NCI-H774 (cell line): ENCODE measurements at places on chromosomes 7 and 10.
A peak's percentile ranks its signal among the peaks of the same experiment; 100 is the strongest.

GRCh38 chr7:14332155-14332554 lies 342.7 kb upstream of the ETV1 start:
- no peak for DNase-seq

- no peak for DNase-seq
Observed at GRCh38 chr7:16585540-16585939, 58.9 kb downstream of the LRRC72 start.

GRCh38 chr7:48094861-48095293 lies 5.8 kb downstream of the UPP1 start:
- no peak for DNase-seq

DNA sequence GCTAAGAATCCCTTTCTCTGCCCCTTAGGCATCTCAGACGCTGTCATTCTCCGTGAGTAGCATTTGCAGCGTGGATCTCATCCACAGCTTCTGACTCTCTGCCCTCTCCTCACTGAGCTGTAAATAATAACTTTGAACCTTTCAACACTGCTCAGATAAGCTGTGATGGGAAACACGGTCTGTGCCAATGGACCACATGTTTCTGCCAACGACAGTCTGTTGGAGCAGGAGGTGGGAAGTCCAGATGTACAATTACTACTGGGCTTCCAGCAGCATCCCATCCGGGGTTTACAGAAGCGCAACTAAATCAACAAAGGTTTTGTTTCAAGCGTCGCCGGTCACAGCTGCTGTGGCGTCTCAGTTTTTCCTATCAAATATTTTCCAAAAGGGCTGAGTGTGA lies 1110.6 kb downstream of the TYW1 start:
- DNase-seq: no peak

- no peak for DNase-seq
Observed at GRCh38 chr10:60806921-60807320, 28.6 kb downstream of the CDK1 start.

DNA sequence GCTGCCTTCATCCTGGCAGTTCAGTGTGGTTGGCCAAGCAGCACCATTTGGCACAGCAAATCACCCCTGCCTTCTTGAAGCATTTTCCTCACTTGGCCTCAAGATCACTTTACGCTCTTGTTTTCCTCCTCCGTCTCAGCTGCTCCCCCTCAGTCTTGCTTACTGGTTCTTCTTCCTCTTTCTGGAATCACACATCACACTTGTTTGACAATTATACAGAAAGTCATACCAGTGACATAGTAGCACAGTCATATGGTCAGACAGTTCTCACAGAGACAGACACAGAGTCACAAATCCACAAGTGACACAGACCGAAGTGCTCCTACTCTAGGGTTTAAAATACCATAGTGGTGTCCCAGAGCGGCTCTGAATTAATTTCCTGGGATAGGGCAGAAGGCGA lies 43.8 kb upstream of the ARL4A start:
- DNase-seq: no peak

DNA sequence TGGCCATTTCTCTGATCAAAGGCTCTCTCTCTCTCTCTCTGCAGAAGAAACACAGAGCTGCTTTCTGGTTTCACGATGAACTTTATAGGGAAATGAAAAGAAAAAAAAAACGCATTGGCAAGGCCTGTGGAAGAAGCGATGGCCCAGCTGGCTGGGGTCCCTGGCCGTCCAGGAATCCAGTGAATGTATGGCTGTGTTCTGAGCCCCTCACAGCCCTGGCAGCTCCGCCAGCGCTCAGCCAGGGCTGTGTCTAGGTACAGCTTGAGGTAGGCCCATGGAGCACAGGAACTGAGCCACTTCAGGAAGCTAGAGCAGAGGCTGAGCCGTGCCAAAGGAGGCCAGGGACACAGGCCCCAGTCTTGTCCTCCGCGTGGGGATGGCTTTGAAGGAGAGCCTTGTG lies 13.1 kb upstream of the UCMA start:
- DNase-seq: no peak

- DNase-seq: no peak
Observed at GRCh38 chr7:103972779-103973434, 16.6 kb downstream of the RELN start.

GRCh38 chr10:84008878-84009277 lies 130.4 kb upstream of the GHITM start:
- DNase-seq: no peak

DNA sequence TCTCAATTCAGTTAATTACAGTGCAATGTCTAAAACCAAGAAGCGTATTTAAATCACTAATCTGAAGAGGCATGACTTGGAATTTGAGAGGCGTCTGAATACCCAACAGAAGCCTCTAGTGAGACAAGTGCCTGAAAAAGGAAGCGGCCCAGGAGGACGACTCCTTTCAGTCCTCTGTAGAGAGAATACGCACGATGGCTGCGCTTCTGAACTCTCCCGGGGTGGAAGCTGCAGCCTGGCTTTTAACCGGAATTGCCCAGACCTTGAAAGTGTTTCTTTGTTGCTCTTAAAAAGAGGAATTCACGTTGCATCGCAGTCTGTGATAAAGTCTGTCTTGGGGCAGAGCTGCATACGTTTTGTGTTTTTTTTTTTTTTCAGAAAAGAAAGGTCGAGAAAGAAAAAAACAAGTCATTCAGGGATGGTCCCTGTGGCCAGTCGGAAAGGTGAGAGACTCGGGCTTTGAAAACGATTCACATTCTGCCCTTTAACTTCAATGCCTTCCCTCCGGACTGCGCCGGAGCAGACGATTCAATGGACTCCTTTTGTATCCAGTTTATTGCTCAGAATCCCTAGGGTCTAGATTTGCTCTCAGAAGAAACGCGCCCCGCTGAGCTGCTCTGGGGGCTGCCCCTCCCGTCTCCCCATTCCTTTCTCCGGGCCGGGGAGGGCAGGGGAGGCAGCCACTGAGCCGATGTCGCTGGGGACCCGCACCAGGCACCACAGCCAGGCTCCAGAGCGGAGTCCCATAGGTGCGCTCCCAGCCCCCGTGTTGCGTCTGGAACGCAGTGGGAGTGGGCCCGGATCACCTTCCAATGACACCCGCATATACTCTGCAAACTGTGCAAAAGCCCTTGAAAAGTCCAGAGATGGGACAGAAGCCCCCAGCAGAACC lies 994 bp upstream of the PTF1A start:
- no peak for DNase-seq

DNA sequence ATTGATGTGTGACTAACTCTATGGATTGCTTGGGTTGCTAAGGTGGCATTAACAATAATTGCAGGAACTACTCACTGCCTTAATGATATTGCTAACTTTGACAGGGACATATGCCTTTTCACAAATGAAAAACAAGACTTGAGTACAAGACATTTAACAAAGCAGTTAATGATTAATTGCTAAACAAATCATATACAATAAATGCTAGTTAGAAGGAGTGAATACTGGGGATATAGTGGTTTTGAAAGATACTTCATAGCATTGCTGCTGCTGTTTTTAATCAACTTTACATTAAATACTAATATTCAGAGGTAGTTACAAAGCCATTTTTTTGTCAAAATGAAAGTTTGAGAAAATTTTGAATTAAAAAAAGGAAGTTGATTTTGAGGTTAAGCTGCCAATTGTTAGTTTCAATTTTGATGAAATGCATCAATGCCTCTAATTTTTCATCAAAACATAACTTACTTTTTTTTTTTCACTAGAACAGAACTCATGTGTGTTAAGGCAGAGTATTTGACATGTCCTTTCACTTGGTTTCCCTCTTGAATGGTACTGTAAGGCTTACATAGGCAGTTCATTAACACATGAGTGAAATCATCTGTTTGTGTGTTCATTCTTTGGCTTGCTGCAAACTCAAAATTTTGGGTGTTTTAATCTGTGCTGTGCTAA lies 106.2 kb upstream of the SEMA3D start:
- no peak for DNase-seq

GRCh38 chr10:95474228-95475002 lies 86.8 kb downstream of the SORBS1 start:
- DNase-seq: no peak

DNA sequence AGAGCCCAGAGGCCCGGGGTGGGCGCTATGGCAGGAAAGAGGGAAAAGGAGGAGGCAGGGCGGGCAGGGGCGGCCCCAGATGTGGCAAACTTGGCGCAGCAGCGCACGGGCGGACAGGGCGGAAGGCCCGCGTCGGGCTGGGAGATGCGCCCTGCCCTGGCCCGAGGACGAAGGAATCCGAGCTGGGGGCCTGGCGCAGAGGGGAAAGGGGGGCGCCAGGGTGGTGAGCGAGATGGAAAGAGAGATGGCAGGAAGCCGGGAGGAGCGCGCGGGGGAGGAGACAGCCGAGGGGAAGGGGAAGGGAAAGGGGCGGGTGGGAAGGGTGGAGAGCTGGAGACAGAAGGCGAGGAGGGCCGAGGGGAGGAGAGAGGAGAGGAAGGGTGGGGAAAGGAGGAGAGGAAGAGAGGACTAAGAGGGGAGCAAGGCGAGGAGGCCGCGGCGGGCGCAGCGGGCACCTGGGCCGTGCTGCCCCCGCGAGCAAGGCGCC lies at the start of gene MARVELD1:
MARVELD1 (plus strand) TSS at position 392 of the 487 bp plus-strand sequence. CDS start 147 bp downstream, outside the sequence.
- no peak for DNase-seq

DNA sequence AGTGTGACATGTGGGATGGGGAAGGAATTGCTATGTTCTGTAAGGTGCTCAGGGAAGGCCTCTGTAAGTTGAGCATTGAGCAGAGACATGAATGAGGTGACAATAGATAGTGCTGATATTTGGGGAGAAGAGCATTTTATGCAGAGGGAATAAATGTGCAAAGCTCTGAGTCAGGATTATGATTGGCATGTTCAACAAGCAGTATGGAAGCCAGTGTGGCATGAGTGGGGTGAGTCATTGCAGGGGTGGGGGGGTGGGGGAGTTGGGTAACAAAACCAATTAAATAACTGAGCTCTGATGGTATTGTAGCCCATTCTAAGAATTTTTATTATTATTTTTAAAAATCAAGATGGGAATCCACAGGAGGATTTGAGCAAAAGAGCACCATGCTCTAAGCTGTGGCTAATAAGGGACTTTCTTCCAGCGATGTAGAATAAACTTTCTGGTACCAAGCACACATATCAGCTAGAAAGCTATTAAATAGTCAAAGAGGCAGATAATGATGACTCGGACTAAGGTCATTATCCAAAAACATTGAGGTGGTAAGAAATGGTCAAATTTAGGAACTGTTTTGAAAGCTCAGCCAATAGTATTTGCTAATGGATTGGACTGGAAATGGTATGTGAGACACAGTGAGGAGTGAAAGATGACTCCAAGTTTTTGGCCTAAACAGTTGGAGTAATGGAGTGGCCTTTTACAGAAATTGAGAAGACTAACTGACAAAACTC lies 96.4 kb downstream of the PRKG1 start:
- DNase-seq: no peak

GRCh38 chr7:123241809-123242208 lies 42.0 kb upstream of the SLC13A1 start:
- peak; percentile 14 for DNase-seq

GRCh38 chr10:132610071-132610701 lies 72.6 kb downstream of the INPP5A start:
- DNase-seq: no peak

DNA sequence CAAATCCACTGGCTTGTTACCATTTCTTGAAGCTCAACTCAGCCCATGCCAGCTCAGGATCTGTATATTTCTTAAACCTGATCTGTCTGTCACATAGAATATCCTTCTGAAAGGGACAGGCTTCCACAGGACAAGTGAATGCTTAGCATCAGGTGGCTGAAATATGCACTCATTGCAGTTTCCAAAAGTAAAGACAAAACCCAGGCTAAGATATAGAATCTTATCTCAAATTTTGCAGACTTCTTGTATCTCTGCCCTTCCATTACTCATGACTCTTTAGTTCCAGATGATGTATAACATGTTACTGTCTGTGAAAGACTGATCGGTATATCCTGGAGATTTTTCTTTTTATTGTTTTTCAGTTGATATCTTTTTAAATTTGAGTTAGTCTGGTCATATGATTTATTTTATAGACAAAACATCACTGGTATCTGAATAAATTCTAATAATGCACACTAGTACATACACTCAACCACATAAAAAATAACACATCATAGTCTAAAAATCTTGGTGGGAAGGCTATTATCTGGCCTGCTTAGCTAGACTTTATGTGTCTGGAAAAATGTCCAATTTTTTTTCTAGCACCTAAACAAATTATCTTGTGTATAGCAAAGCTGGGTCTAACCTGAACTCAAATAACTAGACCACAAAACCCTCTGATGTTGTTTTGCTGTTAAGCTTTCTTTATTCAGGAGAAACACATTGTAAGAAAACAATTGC lies 182.6 kb downstream of the ADAM12 start:
- no peak for DNase-seq

GRCh38 chr7:15621468-15621867 lies 59.7 kb upstream of the AGMO start:
- DNase-seq: no peak

- no peak for DNase-seq
Observed at GRCh38 chr7:67470256-67470751, 473.7 kb downstream of the TYW1 start.

DNA sequence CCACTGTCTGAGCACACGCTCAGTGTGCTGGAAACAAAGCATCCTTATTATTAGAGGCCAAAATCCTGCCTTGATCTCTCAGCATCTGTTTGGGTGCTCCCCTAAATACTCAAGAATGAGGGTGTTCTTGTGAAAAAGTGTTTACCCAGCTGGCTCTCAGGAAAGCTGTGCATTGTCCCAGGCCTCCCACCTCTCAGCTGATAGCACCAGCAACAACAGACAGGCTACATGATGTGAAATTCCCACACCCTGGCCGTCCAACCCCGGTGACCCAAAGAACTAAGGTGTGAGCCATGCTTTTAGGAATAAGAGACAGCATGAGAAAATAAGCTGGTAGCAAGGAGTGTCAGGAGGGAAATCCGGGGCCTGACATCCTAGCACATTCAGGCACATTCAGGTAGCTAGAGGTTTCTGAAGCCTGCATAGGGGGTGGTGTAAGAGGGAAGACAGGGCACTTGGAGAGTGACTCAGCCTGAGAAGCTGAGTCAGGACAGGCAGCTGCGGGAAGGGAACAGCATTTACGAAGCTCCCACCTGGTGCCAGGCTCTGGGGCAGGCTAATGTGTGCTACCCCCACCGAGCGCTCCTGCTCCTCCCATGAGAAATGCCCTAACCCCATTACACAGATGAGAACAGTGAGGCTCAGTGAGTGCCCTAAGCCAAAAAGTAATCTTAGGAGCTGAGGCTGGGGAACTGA lies 205.6 kb downstream of the GRID1 start:
- DNase-seq: no peak

DNA sequence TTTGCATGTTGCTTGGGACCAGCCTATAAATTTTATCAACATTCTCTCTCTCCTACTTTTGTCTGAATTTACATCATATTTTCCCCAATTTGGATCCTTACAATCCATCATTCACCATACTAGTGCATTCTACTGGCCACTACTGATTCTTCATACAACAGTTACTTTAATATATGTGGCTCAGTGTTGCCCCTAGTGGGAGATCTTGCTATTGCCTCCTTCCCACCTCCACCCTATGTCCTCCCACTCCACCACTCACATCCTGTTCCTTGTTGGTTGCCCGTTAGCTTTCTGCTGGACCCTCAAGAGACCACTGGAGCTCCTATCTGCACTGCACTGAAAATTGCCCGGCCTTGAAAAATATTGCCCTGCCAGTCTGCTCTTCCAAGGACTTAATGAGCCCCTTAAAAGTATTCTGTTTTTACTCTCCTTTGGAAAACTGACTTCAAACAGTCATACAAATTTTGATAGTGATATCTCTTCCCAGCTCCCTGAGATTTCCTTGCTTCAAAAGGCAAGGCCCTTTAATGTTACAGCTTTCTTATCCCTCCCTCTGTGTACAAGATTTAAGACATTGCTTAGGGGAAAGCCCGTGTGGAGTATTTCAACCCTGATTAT lies 243.2 kb upstream of the TMEM229A start:
- DNase-seq: no peak

- no peak for DNase-seq
Observed at GRCh38 chr7:91114232-91114631, 150.0 kb upstream of the FZD1 start.

- DNase-seq: no peak
Observed at GRCh38 chr7:101767544-101767943, 49.9 kb upstream of the CUX1 start.
